ENCODE measurements at places on chromosomes 3 and 15.

DNA sequence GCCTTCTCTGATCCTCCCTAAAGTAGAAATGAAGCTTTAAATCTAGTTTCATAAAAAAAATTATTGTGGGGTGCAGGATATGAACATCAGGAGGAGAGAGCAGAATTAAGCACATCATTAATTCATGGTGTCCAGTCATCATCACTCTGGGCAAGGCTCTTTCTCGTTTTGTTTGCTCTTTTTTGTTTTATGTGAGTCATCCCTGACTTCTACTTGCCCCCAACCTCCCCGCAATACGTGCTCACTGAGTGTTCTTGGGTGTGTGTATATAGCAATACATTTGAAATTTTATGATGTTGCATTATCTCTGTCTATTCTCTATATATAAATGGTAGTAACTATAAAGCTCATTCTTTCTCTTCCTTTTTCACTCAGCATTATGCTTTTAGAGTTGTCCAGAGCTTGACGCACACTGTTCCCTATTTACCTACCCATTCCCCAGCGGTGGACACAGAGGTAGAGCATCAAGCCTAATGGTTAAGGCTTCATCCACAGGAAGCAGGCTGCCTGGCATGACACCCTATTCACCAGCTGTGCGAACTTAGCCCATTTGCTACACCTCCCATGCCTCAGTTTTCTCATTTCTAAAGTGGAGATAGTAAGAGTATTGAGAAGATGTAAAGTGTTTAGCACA, 72.3 kb downstream of the CD200R1L start:
- DNase-seq: no peak

GRCh38 chr3:13391308-13391707, 28.8 kb downstream of the NUP210 start:
- no peak for DNase-seq

DNA sequence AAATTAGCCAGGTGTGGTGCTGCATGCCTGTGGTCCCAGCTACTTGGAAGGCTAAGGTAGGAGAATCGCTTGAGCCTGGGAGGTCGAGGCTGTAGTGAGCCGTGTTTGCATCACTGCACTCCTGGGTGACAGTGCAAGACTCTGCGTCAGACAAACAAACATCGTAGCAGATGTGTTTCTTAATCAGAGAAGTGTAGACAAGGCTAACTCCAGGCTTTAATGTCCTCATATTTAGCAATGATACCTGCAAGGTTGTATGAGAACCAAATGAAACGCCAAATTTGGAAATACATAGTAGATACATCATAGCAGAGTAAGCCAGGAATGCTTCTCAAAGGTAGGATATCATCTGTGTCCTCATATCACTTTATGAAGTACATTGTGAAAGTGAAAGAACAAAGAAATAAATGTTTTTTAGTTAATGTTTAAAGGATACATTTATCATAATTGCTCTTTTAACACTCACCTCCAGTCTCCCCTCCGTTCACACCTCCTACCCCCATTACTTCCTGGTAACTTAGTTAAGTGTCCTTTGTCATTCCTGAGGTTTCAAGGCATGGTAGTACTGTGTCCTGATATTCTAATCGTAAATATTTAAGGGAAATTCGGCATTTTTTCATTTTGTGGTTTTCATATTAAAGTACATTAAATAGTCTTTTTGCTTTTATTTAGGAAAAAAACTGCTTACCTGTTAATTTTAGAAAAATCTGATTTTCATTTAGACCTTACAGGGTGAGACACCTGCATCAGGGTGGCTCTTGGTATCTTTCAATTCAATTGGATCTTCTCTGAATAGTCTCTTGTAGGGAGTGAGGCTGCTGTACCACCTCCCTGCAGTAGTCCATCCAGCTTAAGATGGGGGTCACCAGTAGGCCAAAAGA, 96.1 kb downstream of the OPA1 start:
- no peak for DNase-seq

- no peak for DNase-seq
Measured at GRCh38 chr3:52286777-52287110, 884 bp upstream of the GLYCTK start.

GRCh38 chr3:123352134-123352554, 96.7 kb downstream of the ADCY5 start:
- no peak for DNase-seq

GRCh38 chr3:162072656-162073164, 576.1 kb downstream of the OTOL1 start:
- DNase-seq: no peak

DNA sequence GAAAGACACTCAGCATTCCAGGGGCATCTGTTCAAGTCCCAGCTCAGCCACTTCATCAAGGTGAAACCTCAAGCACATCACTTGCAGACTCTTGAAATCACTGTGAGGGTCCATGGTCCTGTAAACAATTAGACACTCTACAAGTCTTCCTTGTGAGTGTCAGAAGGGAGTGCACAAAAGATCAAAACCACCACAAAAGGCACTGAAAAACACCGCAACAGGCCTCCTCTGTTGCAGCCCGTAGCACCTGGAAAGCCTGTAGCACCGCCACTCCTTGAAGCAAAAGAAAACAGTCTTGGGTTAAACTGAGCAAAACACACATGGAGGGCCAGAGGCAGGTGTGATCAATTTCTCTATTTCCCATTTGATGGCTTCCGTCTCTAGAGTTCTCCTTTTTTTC, 63.8 kb upstream of the SNRK start:
- no peak for DNase-seq

DNA sequence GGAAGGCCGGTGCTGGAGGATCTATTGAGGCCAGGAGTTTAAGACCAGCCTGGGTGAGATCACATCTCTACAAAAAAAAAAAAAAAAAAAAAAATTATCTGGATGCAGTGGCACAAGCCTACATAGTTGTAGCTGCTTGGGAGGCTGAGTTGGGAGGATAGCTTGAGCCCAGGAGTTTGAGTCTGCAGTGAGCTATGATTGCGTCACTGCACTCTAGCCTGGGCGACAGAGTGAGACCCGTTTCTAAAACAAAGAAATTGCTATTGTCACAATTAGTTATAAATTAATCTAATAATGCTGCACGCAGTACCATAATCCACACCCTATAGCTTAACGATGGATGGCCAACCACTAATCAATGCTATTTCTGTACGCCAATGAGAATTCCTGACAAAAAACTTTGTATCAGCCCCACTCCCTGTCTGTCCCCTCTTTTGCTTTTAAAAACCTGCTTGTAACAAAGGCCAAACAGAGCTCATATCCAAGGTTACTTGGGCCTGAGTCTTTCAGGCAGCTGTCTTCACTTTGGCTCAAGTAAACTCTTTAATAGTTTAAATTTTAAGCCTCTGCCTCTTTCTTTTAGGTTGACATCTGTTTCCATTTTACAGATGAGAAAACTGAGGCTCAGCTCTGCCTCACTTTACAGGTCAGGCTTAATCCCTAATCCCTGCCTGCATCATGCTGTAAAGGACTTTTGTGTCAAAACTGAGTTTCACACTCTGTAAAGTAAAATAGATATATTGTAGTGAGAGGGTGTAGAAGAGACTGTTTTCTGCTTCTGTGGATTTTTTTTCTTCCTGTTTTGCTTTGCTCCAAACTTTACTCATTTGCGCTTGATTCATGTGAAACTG, 10.9 kb downstream of the FLNB start:
- DNase-seq: no peak

DNA sequence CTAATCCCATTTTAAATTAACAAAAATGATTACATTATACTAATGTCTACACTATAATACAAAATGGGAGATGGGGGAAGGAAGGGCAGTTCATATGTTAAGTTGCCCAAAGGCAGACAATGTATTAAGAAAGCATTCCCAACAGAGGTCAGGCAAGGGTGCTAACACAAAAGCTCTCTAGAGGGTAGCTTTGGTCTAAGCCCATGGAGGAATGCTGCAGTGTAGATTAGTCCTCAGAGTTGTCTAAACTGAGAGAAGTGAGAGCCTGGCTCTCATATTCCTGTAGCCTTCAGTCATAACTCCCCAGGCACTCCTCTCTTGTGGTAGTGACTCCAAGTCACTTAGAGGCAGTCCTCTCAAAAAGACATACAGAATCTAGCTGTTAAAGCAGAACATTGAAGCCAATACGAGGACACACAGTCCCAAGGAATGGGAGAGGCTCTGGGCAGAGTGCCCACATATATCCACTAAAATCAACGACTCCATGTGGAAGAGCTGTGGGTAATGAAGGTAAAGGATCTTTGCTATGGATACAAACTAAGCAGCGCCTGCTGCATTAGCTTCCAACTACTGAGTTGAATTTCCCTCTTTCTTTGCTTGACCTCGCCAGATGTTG, 14.5 kb downstream of the NEK10 start:
- DNase-seq: no peak

DNA sequence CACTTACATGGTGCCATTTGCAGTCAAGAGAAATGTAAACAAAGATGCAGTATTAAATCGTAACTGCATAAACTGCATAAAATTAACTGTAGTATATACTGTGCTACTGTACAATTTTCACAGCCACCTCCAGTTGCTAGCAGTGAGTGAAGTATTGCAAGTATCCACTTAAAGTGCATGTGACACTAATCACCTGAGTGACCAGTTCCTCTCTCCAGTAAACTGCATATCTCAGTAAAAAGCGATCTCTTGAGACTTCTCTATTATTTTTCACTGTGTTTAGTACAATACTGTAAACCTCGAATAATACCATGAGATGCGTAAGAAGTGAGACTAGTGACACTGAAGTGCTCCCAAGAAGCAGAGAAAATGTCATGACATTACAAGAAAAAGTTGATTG, 111.7 kb upstream of the PLXND1 start:
- no peak for DNase-seq

GRCh38 chr15:78761891-78762385, 49.3 kb downstream of the ADAMTS7 start:
- no peak for DNase-seq

GRCh38 chr15:76146812-76147211, 87.0 kb downstream of the TMEM266 start:
- DNase-seq: no peak

DNA sequence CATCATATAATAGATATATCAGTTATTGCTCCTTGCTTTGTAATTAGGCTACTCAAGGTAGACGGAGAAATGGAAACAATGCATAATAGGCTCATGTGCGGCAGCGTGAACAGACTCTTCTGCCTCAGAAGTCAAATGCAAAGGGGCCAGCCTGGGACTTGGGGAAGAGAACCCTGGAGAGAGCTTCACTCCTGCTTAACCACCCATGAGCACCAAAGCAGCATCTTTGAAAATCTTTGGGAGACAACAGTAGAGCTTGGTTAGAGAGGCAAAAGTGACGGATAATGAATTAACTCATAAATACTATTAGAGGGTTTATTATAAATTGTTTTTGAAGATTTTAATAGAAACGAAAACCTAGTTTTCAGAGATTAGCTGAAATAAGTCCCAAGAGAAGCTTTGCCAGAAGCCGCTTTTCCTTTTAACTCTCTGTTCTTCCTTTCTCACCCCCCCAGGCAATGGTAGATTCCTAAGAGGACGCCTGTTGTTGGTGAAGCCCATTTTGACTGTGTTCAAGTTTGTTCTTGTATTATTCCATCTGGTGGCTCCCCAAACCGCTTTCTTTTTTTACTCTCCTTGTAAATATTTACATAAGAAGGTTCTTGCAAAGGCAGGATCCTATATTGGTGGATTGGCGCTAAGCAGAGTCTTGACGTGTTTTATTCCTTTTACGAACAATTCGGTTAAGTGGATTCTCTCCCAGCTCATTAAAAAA, 196.0 kb upstream of the TPRG1 start:
- DNase-seq: no peak

DNA sequence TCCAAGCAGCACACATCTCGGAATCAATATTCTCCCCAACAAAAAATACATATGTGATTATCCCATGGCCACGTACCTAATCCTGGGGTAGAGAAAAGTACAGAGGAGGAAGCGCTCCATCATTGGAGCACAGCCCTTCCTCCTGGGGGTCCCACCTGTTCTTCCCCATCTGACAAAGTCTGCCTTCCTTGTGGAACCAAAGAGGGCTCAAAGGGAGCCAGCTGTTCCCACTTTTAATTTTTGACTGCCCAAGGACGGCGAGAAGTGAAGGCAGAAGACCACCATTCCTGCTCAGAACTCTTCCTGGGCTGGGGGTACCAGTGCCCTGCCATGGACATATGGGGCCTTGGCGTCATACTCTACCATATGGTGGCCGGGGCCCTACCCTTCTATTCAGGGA, 14.1 kb upstream of the FANCD2 start:
- no peak for DNase-seq

- no peak for DNase-seq
Measured at GRCh38 chr3:6803619-6804018, 57.3 kb upstream of the GRM7 start.
